Fibroblast of the aortic adventitia (primary cell): ENCODE measurements at places on chromosomes 6 and 20. TPM values are rescaled to one million over a fixed set of nuclear protein-coding genes. Genes with fewer than 3 reads are reported as not detected.

CTSZ gene
- total RNA-seq: 38.0 and 51.0 TPM in 2 replicates

DOK5 gene
- 53.6 and 85.6 TPM in 2 replicates for total RNA-seq

SLC17A3 gene
- 1.1 TPM in 1 of 2 replicates, not detected in the other for total RNA-seq

FGD2 gene
- total RNA-seq: not detected in 2 replicates

FRK gene
- 2.0 TPM in 2 replicates for total RNA-seq

FAXC gene
- 0.08 and 0.54 TPM in 2 replicates for total RNA-seq

WFDC12 gene
- total RNA-seq: not detected in 2 replicates
